IMR-90 (cell line): ENCODE measurements at places on chromosomes 2 and 18.

DNA sequence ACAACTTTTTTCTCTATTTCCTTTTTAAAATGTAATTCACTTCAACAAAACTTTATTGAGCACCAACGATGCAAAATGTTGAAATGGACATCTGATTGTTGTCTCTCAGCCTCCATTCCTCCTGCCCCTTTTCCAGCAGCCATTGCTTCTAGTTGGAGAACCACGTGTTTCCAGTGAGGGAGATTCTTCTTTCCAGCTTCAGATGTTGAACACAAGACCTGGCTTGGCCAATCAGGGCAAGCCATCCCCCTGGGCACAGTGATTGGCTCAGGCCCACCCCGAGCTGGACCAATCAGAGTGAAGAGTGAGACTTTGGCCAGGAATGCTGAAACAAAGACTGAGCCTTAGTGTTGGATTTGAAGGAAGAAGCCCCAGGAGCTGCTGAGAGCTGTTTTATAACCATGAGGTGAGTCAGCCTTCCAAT, 59.0 kb downstream of the E2F6 start:
- DNase-seq: peak; percentile 93

DNA sequence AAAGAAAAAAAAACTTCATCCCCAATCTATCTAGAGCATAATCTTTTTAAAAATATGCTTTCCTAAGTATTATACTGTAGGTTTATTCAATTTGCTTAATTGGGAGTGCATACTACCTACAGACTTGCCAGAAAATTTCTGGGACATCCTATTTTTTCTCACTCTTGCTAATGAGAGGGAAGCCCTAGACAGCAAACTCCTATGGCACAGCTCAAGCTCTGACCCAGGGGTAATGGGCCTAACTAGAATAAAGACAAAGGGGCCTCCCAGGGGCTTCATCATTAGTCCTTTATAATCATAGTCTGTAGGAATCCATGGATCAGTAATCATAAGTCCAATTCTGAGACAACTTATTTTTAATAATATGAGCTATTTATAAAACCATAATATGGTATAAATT, 142.6 kb upstream of the ITGA4 start:
- no peak for DNase-seq

- DNase-seq: no peak
Measured at GRCh38 chr2:20617081-20617575, 33.8 kb downstream of the HS1BP3 start.

GRCh38 chr2:109312902-109313301, 183.9 kb downstream of the SH3RF3 start:
- no peak for DNase-seq

GRCh38 chr2:11711354-11711716, 35.1 kb upstream of the LPIN1 start:
- DNase-seq: no peak

GRCh38 chr2:219650426-219651248, 23.2 kb downstream of the SLC4A3 start:
- DNase-seq: no peak

DNA sequence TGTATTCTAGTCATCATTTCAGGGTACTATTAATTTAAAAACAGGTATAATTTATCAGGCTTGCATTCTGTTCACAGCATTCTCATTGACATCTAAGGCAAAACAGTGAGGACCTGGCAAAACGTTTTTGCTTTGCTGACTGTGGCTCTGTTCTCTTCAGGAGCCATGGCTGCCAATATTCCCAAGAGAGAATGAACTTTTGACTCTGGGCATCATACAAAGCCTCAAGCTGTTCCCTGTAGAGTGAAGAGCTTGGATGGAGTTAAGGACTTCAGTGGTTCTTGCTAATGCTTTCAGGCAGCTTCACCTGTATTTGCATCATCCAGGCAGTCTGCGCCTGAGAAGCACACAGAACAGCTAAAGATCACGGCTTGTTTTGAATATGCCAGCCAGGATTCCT, 65.9 kb upstream of the CAVIN2 start:
- no peak for DNase-seq

- DNase-seq: peak; percentile 10
Measured at GRCh38 chr2:226151157-226151556, 648.5 kb downstream of the IRS1 start.

DNA sequence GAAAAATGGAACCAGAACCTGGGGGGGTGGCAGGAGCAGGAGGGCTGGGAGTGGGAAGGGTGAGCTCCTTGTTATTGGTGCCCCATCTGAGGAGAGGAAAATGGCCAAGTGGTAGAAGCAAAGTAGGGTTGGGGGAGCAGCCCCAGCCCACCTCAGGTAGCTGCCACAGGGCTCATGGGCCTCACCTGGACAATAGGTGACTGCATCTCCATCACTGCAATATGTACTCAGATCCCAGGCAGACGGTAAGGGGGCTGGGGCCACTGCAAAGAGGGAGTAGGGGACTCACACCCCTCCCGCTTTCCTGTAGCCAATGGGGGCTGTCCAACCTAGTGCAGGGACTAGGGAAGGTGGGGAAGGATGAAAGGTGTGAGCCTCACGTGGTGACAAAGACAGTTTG, 4.2 kb downstream of the C2orf81 start:
- DNase-seq: no peak

- DNase-seq: no peak
Measured at GRCh38 chr2:231374771-231375170, 20.7 kb upstream of the B3GNT7 start.

- no peak for DNase-seq
Measured at GRCh38 chr2:30957591-30957990, 150.3 kb upstream of the CAPN13 start.

DNA sequence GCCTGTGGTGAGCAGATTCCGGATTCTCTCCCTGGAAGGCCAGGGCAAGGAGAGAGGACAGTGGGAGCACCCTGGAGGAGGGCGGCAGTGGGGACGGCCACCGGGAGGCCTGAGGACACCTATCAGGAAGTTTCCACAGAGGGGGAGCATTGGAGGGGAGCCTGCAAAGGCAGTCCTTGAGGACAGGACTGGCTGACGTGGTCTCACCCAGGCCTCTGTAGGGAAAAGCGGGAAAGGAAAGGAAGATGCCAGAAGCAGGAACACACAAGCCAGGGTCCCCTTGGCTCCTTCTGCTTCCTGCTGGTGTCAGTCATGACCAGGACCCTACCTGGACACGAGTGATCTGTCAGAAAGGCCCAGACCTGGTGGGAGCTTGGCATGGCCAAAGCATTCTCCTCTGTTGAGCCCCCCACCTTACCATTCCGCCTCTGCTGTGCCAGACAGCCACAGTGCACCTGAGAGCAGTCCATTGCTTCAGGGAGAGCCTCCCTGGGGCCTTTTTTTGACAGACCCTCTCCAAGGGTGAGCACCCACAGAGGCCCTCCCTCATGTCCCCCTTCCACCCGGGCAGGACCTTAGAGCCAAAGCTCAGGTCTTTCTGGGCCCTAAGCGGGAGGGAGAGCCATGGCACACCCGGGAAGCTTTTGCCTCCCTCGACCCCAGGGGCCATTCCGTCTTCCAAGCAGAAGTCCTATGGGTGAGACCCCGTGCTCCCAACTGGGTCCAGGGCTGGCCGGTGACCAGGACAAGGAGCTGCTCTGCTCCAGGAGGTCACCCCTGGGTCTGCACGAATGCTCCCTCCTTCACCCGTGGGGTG, 333.1 kb downstream of the DYSF start:
- DNase-seq: no peak

DNA sequence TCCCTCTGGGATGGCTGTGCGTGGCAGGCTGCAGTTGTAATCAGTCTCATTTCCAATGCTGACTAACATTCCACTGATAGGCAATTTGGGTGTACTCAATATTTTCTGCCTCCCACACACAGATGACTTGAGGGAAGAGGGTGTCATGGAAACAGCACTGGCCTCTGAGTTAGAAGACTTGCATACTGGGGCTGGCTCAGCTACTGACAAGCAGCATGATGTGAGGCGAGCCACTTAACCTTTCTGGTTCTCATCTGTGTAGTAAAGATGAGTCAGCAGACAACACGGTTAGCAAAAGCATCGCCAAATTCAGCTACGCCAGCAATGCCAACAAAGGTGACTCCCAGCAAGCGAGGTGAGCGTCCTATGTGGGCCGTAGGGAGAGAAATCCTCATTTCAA, 73.5 kb downstream of the COLEC12 start:
- DNase-seq: peak; percentile 82

- peak; percentile 25 for DNase-seq
Measured at GRCh38 chr2:208311954-208312353, 45.9 kb downstream of the PIKFYVE start.

DNA sequence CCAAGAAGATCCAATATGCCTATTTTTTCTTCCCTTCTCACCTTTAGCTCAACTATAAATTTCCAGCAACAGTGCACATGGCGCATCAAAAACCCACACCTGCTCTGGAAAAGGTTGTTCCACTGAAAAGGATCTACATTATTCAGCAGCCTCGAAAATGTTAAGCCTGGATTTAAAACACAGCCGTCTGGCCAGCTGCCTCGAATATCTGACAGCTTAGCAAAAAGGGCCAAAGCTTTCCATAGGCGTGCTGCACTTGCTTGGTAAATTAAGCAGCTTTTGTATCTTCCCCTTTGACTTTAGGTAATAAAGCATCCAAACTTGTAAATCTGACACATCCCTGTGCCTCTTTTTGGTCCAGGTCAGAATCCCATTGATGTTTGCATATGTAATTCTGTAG, 20.5 kb downstream of the DAPL1 start:
- no peak for DNase-seq

- peak; percentile 80 for DNase-seq
Measured at GRCh38 chr2:219099329-219099728, 38.6 kb upstream of the IHH start.

- no peak for DNase-seq
Measured at GRCh38 chr2:224999754-225000153, 42.5 kb downstream of the DOCK10 start.

DNA sequence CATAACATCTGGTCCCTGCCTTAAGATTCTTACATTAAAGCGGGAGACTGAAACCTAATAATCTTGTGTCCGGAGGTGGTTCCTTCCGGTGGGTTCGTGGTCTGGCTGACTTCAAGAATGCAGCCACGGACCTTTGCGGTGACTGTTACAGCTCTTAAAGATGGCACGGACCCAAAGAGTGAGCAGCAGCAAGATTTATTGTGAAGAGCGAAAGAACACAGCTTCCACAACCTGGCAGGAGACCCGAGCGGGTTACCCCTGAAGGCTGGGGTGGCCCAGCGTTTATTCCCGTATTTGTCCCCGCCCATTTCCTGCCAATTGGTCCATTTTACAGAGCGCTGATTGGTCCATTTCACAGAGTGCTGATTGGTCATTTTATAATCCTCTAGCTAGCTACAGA, 122.3 kb upstream of the SIX2 start:
- no peak for DNase-seq
